ENCODE measurements at places on chromosomes 6 and 20.

GRCh38 chr20:25173886-25174308 lies 21.6 kb upstream of the ENTPD6 start:
- no peak for DNase-seq

GRCh38 chr6:35208419-35208818 lies 5.3 kb upstream of the SCUBE3 start:
- DNase-seq, result no peak

- peak; percentile 48 for DNase-seq
Observed at GRCh38 chr20:34522969-34523871, 7.0 kb downstream of the DYNLRB1 start.

DNA sequence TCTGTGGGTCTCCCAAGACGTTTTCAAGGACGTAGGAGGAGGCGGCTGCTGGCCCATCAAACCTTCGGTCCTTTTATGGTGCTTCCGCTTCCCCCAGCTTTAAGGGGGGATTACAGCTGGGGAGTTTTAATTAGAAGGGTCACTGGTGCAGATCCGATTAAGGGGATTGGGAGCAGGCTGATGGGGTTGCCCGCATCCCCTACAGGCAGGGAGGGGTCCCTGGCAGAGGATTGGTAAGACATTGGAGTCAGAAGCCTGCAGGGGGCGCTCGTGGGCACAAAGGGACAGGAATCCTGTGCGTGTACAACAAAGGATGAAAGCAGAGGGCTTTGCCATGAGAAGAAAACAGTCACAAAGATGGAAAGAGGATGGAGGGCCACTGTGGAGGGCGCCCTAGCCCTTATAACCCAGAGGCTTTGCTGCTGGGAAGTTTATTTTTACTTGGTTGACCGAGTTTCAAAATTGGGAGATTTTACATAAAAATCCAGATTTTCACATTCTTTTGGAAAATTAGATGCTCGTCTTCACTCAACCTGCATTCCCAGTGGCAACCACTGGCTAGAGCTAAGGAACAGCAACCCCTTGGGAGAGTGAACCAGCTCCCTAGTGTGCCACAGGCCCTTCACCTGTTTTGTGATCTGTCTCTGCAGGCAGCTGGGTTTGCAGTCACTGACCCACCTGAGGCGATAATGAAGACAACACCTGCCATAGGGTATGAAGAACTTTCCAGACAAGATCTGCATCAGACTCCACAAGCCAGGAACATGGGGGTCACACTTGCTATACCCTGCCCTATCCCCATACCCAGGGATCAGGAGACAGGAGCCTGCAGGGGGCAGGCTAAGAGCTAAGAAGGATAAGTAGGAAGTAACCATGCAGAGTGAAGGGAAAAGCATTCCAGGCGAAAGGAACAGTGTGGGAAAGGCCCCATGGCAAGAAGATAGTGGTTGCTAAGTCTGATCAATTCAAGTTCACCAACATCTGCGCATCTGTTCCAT lies 97.7 kb downstream of the KCNB1 start:
- peak; percentile 15 for DNase-seq

DNA sequence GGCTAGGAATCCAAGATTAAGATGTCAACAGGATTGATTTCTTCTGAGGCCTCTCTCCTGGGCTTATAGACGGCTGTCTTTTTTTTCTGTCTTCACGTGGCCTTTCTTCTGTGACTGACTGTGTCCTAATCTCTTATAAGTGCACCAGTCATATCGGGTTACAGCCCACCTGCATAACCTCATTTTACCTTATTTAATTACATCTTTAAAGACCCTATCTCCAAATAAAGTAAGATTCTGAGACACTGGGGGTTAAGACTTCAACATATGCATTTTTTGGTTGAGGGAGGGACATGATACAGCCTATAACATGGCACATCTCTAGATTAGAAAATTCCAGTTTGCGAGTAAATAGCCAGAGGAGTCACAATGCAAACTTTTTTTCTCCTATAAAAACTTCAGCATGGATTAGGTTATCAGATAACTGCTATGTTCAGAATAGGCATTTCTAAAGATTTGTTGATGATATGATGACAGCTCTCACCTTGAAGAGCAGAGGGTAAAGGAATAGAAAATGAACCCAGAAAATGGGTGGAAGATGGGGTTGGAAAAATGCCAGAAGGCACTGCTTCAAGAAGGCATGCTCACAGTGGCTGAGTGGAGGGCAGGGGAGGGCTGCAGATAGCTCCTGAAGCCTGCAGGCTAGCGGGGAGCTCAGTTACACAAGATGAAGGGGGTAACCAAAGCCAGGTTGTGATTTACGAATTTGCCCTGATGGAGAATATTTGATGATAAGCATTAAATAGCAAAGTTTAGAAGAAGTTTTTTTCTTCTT lies 8.7 kb upstream of the PDE7B start:
- DNase-seq, result no peak

- no peak for DNase-seq
Observed at GRCh38 chr6:43495409-43495941, 14.7 kb downstream of the LRRC73 start.

Data from amygdala (tissue), 56 donors.